T-helper 9 cell (primary cell): ENCODE measurements at places on chromosomes 1 and 21.

DNA sequence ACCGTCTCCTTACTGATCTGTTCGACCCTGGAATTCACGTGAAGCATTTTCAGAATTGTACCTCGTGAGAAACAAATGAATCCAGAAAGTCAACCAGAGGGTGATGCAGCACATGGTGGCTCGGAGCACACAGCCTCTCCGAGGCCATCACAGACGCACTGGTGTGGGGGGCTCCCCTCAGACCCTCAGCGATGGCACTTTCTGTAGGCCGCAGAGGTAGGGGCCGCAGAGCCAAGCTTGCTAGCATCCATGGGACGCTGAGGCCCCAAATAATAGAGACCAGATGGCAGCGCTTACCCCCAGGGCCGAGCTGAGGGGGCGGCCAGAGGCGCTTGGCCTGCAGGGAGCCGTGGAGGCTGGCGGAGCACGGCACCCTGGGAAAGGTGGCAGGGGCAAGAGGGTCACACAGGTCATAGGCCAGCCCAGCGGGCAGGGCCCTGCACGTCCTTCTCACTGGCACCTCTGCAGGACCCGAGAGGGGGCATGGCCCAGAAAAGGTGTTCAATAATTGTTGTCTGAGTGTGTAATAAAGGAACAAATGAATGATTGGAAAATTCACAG is 28.1 kb upstream of the COL6A2 start:
- no peak for DNase-seq

DNA sequence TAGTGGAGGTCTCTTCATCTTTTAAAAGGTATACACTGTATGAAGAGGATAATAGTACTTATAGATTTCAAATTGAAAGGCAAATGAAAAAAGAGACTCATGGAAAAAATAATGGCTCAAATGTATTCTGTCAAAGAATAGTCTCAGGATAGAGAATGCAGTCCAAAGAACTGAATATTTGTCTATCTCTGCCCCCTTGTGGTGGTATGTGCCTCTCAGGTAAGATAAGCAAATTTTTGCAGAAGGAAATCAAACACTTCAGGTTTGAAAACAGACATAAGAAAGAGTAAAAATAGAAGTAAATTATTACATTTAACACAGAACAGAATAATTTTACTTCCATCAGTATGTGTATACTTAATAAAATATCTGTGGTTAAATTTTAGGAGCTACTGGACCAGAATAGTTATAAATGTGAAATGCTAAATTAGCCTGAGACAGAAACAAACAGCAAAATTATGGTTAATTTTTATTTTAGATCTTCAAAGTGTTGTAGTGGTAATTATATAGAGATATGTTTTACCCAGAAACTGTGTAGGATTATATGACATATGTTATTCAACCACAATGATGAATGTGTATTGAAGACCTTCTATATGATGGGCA is 164.4 kb upstream of the PALMD start:
- DNase-seq: peak; percentile 5

GRCh38 chr1:218995091-218995665 is 178.5 kb upstream of the LYPLAL1 start:
- DNase-seq: no peak

GRCh38 chr1:150966011-150966410 is 8.6 kb downstream of the CERS2 start:
- no peak for DNase-seq

DNA sequence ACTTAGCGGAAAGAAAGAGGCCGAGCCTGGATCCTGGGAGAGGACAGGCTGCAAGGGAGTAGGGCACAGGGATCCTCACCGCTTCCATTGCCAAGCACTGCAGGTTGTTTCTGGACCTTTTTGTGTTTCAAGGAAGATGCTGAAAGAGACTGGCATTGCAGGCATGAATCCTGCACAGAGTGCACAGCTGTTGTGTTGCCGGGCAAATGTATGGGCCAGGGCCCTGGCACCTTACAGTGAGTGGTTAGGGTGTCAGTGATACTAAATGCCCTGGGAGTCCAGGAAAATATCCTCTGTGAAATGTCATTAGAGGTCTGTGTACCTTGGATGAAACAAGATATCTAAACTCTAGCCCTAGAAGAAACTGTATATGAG is 145.5 kb upstream of the FGGY start:
- DNase-seq: no peak

GRCh38 chr1:15411593-15412137 is 2.0 kb downstream of the EFHD2 start:
- peak; percentile 37 for DNase-seq

- DNase-seq: peak; percentile 37
These were observed at the start of gene ITGB2 for GRCh38 chr21:44920694-44921604. ITGB2 (minus strand) TSS chr21:44920899; CDS start chr21:44910782, 10,117 bp downstream.

DNA sequence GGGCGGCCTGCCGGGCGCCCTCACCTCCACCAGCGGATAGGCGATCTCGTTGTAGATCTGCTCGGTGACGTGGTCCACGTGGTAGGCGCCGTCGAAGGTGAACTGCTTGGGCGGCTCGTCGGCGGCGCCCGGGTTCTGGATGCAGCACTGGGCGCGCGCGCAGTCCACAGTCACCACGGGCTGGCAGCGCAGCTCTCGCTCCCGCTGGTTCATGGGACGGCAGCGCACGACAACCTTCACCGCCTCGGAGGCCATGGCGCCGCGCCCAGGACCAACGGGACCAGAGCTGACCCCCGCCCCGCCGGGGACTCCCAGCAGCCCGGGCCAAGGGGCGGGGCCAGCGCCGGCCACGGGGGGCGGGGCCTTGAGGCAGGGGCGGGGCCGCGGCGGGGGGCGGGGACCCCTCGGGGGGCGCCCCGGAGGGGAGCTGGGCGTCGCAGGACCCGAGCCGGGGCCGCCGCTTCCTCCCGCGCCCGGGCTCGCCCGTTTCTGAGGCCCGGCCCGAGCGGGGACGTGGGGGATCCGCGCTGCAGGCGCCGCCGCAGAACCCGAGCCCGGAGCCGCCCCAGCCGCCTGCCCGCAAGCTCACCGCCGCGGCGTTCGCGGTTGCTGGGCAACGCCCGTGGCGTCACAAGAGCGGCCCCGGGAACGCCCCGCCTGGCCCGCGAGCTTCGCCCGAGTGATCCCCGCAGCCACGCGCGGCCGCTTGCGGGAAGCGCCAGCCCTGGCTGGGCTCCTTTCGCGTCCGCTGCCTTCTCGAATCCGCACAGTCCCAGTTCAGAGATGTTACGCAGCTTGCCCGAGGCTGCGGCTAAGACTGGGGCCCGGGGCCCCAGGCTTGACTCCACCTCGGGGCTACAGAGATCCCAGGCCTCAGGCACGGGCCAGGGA is at the start of gene KIF17:
KIF17 (minus strand) TSS at position 556 of the 891 bp plus-strand sequence; CDS start at position 255, 301 bp downstream.
- DNase-seq: peak; percentile 49

DNA sequence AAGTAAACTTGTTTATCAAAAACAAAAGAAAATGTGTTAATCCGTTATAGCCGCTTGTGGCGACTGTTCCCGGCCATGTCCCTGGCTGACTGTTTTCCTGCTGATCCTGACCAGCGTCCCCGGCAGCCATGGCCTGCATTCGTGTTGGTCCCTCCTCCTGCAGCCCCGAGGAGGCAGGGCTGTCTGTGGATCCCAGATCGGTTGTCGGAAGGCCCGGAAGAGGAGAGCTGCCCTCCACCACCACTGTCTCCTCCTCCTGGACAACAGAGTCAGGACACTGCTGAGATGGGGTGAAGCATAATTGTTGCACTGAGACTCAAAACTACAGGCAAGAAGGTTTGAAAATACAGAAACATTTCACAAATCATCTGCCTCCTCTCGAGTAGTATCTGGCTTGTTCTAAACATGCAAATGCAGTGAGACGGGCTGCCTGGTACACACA is 3.6 kb upstream of the MXRA8 start:
- no peak for DNase-seq

DNA sequence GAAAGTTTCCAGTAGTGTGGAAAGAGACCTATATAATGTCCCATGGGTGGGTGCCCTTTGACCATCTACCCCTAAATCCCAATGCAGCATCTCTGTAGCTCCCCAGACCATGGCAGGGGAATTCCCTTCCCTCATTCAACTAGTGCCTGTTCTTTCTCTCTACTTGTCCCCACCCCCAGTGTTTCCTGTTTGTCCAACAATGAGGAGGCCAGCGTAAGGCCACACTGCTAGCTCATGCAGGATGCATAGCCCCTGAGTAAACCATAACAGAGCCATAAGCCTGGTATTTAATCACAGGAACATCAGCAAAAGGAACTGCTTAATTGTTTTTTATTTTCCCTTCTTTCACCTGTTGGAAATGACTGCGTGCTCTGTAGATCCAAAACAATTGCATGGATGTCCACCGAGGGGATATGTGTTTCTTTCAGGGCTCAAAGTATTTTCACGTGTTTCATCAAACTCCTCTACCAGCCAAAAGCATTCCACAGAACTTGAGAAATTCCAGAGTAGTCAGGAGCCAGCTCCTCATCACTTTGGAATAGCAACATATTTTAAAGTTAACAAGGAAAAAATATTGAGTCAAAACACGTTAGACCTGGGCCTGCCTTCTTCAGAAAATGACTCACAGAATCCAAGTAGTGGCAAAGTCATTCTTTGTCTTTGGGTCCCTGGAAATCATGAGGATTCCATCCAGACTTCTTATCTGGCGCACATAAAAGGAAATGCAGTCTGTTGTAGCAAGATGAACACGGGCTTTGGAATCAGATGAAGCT is 162.5 kb upstream of the SGIP1 start:
- DNase-seq: no peak

GRCh38 chr1:201614262-201615015 is 75.5 kb downstream of the NAV1 start:
- no peak for DNase-seq

GRCh38 chr1:234108921-234109320 is 204.4 kb downstream of the SLC35F3 start:
- no peak for DNase-seq

DNA sequence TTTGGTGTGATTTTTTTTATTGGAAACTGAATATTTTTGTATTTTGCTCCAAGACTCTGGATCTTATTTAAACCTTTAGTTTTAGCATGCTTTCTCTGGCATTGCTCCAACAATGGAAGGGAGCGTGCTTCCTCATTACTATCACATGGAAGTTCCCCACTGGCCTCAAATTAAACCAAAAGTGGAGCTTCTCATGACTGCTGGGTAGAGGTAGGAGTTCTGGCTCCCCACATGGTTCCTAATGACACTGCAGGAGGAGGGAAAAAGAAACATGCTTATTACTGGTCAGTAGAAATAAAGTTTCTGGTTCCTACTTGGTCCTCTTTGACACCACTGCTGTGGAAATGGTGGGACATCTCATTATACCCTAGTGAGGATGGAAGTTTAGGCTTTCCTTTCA is 310.5 kb downstream of the PTGER3 start:
- no peak for DNase-seq

DNA sequence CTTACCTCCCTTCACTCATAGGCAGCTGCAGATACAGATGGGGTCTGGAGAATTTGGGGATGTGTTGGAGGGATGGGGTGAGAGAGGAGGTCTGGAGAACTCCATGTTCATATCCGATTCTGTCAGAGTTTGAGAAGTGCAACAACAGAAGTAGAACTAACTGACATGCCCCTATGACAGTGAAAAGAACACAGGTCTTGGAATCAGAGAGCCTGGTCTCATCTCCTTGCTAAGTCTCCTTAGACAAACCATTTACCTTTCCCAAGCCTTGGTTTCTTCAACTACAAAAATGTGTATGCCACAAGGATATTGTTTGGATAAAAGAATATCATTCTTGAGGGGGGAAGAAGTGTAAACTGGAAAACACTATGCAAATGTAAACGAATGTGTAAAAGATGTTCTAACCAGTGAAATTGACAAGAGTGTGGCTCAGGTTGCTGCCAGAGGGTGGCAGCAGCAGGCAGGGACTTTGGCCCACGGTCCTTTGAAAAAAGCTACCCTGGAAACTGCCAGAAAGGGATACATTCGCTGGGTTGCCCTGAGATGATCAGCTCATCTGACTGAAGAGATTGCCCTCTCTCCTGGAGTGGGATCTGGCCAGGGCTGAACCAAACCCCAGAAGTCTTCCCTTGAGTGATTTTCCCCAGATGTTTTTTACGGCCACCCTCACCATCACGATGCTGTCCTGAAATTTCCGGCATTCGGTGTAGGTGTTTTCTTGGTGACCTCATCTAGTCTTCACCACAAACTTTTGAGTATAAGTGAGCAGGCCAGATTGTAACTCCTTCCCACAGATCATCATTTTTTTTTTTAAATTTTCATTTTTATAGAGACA is 17.0 kb upstream of the CD2 start:
- peak; percentile 54 for DNase-seq

- no peak for DNase-seq
These were observed 783.2 kb upstream of the NEGR1 start for GRCh38 chr1:73065339-73066041.

DNA sequence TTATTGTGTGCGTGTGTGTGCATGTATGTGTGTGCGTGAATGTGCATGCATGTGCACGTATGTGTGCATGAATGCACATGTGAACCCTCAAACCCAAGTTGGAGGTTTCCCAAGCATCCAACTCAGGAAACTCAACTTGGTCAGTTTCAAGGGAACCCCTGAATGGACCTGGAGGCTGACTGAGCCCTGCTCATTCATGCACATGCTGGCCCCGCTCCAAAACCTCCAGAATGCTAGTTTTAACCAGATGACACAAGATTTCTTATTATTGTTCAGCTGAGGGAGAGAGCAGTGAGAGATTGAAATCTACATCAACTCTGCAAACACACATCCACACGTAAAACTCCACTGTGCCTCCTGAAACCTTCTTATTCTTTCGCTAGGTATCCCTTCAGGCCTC is 104.4 kb downstream of the OMA1 start:
- DNase-seq: no peak

DNA sequence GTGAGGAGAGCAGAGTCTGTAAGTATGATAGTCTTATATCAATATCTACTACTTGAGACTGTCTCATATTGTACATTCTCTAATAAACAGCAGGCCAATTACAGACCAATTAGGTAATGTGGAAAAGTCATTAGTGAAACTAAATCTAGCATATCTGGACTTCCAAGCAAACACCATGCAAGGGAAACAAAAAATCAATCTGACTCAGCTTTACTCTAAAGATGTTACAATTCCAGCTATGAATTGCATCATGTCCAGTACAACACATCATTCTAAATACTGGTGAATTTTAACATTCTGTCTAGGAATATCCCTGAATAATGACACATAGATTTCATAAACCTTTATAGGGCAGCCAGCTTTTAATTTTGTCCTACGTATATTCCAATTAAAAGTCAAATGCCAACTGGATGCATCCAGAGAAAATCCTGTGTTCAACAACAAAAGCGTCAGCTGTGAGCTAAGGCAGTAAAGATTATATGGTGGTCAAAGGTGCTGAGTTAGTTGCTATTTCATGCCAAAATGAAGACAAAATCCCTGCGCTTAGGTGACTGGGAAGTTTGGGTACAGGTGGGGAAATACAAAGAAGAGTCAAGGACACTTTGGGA is 159.3 kb downstream of the TTLL7 start:
- no peak for DNase-seq
